ENCODE measurements at places on chromosomes 1 and 21.
A peak's percentile ranks its signal among the peaks of the same experiment; 100 is the strongest.

GRCh38 chr1:206706298-206706791 is 21.6 kb downstream of the MAPKAPK2 start:
- DNase-seq = peak; percentile 93

GRCh38 chr1:6963912-6964307 is 178.7 kb downstream of the CAMTA1 start:
- no peak for DNase-seq

GRCh38 chr1:34746785-34747637 is 7.8 kb upstream of the GJB5 start:
- DNase-seq = no peak

GRCh38 chr1:178774263-178774662 is 49.2 kb downstream of the RALGPS2 start:
- peak; percentile 61 for DNase-seq

DNA sequence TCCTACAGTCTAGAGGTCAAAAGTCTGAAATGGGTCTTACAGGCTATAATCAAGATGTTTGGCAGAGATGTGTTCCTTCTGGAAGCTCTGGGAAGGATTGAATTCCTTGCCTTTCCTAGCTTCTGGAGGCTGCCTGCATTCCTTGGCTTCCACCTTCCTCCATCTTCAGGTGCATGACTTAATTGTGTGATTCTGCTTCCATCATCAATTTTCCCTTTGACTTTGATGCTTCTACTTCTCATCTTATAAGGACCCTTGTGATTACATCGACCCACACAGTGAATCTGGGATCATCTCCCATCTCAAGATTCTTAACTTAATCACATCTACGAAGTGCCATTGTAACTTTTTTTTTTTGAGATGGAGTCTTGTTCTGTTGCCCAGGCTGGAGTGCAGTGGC is 111.4 kb downstream of the UCK2 start:
- DNase-seq = no peak

GRCh38 chr1:1084372-1085170 is 10.5 kb upstream of the RNF223 start:
- no peak for DNase-seq

- DNase-seq = no peak
Observed at GRCh38 chr1:30777060-30777903, 19.7 kb upstream of the LAPTM5 start.

- DNase-seq = no peak
Observed at GRCh38 chr1:44777969-44778635, 2.8 kb downstream of the RPS8 start.

DNA sequence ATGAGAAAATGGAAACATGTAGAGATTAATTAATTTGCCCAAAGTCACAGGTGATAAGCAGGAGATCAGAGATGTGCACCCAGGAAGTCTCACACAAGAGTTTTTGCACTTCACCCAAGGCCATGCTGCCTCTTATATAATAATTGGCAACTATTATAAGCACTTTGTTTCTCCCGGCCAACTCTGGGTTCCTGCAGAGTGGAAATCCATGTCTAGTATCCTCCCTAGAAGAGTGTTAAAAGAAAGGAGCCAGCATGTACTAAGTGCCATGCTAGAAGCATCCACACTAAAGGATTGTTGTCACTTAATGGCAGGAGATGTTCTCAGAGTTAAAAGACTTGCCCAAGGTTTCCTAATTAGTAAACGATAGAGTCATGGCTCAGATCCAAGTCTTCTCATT is 470.3 kb downstream of the OMA1 start:
- no peak for DNase-seq

DNA sequence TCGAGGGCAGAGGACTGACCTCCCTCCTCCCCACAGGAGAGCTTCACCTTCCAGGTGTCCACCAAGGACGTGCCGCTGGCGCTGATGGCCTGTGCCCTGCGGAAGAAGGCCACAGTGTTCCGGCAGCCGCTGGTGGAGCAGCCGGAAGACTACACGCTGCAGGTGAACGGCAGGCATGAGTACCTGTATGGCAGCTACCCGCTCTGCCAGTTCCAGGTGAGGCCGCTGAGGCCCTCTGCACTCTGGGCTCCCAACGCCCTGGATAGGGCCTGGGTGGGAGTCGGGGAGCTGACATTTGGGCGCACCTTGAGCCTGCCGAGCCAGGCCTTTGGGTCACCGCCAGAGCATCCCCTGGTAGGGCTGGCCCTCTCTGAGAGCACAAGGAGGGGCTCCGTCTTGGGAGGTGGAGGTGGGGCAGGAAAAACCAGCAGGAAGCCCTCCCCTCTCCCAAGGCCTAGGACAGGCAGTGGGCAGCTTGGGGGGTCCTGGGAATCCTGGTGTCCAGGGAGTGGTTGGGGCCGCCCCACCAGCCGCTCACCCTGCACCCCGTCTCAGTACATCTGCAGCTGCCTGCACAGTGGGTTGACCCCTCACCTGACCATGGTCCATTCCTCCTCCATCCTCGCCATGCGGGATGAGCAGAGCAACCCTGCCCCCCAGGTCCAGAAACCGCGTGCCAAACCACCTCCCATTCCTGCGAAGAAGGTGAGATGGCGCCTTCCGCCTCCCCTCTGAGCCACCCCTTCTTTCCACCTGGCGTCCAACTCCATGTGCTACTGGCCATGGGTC is 65.1 kb downstream of the PIK3CD start:
- no peak for DNase-seq

GRCh38 chr1:89354205-89354604 is 9.7 kb upstream of the GBP6 start:
- DNase-seq = no peak

DNA sequence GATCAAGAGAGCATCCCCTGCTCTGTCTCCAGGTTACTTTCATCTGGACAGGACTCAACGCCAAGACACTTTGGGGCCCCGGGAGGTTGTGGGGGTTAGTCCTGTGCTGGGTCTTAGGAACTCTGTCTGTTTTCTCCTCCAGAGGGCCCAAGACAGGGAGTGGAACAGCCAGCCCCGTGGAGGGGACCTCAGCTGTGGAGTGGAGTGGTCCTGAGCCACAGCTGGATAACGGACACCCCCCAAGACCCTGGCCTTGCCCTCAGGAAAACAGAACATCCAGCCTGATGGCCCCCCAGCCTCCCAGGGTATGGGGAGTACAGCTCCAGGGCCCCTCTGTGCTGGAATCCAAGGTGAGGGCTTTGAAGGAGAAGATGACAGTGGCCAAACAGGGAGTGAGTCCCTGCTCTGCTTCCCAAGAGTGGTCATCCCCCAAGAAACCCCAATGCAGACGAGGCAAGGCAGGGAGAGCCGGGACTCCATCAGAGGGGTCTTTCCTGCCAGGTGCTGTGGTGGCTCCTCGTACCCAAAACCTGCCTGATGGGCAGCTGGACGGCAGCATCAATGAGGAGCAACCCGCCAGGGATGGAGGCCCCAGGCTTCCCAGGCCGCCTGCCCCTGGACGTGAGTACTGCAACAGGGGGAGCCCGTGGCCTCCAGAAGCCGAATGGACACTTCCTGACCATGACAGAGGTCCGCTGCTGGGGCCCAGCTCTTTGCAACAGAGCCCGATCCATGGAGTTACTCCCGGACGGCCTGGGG is 3.5 kb downstream of the KIAA1614 start:
- no peak for DNase-seq

GRCh38 chr21:43274022-43274945 is 105.5 kb downstream of the CRYAA start:
- no peak for DNase-seq

DNA sequence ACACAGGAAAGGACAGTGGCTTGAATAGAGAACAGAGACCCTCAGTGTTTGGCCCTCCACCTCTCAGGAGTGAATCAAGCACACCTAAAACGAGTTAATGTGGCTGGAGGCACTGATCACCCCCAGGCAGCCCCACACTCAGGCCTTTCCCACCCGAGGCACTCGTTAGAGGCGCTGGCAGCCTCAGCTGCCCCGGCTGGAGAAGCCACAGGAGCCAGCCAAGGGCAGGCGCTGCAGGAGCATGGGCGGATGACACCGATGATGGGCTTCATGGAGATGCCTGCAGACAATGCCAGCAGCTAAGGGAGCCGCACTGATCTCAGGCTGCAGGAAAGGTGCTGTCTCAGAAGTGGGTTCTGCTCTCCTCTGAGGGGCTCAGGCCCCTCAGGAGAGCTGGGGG is 24.1 kb upstream of the ABCG1 start:
- DNase-seq = no peak

DNA sequence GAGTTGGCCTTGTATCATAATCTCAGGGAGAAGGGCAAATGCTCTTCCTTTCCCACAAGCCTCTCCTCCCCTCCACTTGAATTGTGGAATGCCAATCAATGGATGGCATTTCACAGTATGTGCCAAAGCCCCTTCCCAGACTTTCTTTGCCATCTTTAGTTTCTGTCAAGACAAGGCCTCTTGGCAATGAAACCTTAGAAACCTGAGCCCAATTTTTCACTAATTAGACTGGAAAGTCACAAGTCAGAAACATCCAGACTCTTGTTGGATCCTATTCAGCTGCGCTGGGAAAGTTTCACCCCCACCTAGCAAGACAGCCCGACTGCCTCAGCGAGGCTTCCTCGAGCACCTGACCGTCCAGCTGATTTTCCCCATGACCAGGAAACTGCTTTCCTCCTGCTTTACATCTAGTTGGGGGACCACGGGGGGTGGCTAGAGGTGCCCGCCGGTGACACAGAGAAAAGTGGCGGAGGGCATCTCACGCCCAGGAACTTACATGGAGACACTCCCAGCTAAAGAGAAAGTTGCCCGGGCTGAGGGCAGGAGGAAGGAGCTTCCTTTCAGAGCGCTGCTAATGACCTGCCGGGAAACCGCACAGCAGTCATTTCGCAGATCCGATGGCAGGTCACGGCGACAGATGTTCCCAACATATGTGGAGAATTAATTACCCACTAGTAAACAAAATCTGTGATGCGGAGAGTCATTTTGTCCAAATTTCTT is 302.6 kb upstream of the RRP15 start:
- no peak for DNase-seq

DNA sequence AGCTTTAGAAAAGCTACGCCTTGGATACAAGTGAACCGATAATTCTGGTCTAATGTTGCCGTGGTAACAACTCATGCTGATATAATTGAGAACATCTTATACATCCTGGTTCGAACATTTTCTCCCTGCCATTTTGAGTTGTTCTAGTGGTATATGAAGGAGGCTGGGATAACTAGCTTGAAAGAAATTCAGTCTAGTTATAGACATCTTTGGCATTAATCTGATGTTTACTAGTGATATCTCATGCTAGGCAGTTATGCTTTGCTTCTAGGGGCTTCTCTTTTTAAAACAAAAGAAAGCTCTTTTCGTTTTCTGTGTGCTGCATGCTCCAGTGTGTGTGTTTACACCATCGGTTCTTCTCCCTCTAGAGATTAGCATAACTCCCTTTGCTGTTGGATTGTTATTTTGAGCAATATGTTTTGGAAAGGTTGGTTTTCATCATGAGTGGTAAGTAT is 20.5 kb downstream of the PRKACB start:
- peak; percentile 52 for DNase-seq

- no peak for DNase-seq
Observed at GRCh38 chr1:213821175-213821942, 166.4 kb upstream of the PROX1 start.

DNA sequence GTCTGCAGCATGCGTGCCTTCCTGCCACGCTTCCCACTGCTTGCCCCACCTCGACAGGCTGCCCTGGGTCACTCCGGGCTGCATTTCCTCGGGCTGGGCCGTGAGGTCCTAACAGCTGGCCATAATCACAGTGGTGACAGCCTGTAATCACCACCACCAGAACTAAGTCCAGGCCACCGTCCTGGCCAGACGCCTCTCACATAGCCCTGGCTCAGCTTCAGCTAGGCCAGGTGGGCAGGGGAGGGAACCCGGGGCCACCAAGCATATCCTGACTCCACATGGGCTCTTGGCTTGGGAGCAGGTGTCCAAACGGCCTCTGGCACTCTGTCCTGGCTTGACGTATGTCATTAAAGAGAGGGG is 229.5 kb downstream of the TRABD2B start:
- DNase-seq = no peak

GRCh38 chr1:113677250-113678158 is 81.8 kb downstream of the PHTF1 start:
- DNase-seq = peak; percentile 78

DNA sequence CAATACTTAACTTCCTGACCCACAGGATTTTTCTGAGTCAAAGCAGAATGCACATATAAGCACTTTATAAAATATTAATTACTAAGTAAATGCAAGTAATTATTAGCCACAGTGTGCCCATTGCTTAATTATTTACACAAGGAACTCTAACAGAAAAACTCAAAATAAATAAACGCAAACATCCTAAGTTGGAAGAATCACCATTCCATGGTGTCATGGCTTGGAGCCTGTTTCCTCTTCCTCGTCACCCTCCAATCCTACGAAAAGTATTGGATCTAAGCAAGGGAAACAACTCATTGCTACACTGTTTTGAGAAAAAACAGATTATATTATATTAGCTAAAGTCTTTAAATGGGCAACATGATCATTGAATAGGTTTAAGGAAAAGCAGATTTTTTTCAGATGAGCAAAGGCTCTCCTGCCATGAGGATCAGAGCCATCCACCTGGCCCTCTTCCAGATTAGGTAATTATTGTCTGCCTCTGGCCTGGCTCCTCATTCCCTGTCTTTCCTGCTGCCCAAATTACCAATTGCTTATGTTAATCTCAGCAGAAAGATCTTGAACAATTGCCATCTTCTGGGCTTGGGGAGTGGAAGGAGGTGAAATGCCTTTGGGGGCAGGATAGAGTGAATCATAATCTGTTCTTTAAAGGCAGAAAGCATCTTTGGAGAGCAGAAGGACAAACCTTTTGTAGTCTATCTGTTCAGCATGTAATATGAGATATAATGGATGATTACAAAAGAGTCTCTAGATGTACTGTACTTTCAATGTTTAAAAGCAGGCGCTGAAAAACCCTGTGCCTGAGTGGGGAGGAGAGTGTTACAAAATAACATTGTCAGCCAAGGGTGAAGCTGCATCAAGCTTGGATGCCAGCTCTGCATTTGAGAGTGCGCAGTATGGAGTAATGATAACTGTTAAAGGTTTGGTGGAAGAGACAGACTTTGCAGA is 121.2 kb downstream of the DUSP10 start:
- peak; percentile 20 for DNase-seq

GRCh38 chr1:246591958-246592357 is 25.7 kb downstream of the CNST start:
- no peak for DNase-seq

DNA sequence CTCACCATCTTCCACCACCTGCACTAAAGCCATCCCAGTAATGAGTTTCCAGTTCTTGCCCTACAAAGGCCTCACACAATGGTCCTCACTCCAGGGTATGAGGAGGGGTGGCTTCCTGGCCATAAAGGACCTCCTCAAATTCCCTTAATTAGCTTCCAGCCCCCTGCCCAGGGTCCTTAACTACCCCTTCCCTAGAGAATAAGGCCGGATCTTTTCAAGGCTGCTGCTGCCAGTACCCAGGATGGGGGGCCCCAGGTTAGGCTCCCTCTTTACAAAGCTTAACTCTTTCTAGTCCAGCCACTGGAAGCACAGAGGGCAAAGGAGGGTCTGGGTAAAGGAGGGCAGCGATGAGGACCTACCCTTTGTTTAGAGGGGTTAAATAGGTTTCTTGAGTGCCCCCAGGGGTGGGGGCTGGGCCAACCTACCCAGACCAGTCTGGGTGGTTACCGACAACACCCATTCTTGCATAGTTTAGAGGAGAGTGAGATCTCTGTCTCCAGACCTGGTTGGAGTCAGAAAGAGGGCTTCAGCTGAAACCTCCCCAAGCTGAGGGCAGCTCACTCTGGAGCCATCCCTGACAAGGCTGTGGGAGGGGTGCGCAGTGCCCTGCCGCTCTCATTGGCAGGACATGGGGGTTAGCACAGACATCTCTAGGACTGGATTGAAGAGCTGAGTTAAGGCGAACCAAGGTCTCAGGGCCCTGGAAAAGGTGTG is 7.1 kb downstream of the BLACAT1 start:
- DNase-seq = no peak

All from fibroblast of pulmonary artery (primary cell).